PC-3 (cell line): ENCODE measurements at places on chromosomes 2 and 18. TPM values are rescaled to one million over a fixed set of nuclear protein-coding genes. Genes with fewer than 3 reads are reported as not detected.

The FNDC4 gene
- 1.7 and 4.7 TPM in 2 replicates for total RNA-seq

The HK2 gene
- 43.8 and 55.2 TPM in 2 replicates for total RNA-seq

DNA sequence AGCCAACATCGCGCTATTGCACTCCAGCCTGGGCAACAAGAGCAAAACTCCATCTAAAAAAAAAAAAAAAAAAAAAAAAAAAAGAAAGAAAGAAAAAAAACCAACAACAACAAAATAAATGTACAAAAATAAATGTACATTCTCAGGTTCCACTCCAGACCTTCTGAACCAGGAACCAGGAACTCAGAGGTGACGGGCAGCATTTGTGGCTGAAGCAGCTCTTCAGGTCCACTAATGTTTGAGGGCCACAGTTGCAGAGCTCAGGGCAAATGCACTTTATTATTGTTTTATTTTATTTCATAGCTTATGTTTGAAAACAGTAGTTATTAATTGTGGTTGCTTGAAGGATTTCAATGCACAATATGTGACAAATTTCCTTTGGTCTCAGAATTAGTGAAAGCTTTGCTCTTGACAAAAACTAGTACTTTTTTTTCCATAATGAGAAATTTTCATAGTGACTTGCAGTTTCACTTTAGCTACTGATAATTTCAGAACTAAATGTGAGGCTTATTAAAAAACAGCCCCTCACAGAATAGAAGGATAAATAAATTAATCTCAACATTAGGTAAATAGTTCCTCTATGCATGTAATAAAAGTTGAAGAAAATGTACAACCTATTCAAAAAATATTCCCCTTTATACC, 378.4 kb upstream of the SPHKAP start:
- H3K4me3 ChIP-seq, result no peak overlapping the region
- DNase-seq, result no peak
- peaks cover 12% of the 10 kb centered on the region for H3K4me1 ChIP-seq
- H3K36me3 ChIP-seq, result no peaks in the 10 kb centered on the region
- H3K27ac ChIP-seq, result no peak overlapping the region

GRCh38 chr2:149261692-149262091, 68.7 kb upstream of the LYPD6 start:
- no peaks in the 10 kb centered on the region for H3K4me1 ChIP-seq
- no peak for DNase-seq
- H3K27ac ChIP-seq, result no peak overlapping the region
